Dermis microvascular lymphatic vessel endothelial cell (primary cell): ENCODE measurements at places on chromosomes 11 and 22. TPM values are rescaled to one million over a fixed set of nuclear protein-coding genes. Genes with fewer than 3 reads are reported as not detected.
A peak's percentile ranks its signal among the peaks of the same experiment; 100 is the strongest.

GRCh38 chr11:91686281-91686680 lies 538.3 kb upstream of the FAT3 start:
- no peak for DNase-seq

DNA sequence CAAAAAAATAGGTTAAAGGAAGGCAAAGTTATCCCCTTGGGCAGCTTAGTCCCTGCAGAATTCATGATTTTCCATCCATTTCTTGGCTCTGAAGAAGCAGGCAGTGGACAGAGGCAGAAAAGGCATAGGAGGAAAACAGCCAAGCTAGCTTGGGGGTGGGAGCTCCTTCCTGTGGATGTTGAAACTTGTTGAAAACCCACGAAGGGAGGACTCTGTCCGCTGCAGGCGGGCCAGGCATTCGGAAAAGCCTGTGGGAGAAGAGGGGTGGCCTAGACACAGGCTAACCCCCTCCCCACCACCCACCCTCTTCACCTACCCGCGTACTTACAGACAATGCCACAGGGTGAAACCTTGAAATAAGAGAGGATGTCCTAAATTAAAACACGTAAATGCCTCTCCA lies 72.1 kb downstream of the C22orf31 start:
- no peak for DNase-seq

- peak; percentile 37 for DNase-seq
Measured at GRCh38 chr11:7604331-7604955, 68.9 kb downstream of the CYB5R2 start.

GRCh38 chr11:17012712-17013547 lies 1.3 kb downstream of the PLEKHA7 start:
- peak; percentile 33 for DNase-seq

- no peak for DNase-seq
Measured at GRCh38 chr22:27393371-27393770, 408.2 kb downstream of the MN1 start.

- peak; percentile 50 for DNase-seq
Measured at GRCh38 chr11:117843666-117844484, 19.3 kb upstream of the FXYD2 start.

KCNC1 gene
- total RNA-seq = not detected in 2 replicates

FAR1 gene
- 51.3 and 57.4 TPM in 2 replicates for total RNA-seq
